ENCODE measurements at places on chromosomes 4 and X.

GRCh38 chr4:8307121-8307520 is 37.6 kb downstream of the HTRA3 start:
- DNase-seq: peak; percentile 24

- DNase-seq: no peak
Measured at GRCh38 chr4:122914938-122915337, 7.5 kb downstream of the NUDT6 start.

- no peak for DNase-seq
Measured at GRCh38 chrX:37753384-37753783, 26.5 kb upstream of the CYBB start.

GRCh38 chr4:71872767-71873415 is 89.0 kb upstream of the GC start:
- DNase-seq: no peak

DNA sequence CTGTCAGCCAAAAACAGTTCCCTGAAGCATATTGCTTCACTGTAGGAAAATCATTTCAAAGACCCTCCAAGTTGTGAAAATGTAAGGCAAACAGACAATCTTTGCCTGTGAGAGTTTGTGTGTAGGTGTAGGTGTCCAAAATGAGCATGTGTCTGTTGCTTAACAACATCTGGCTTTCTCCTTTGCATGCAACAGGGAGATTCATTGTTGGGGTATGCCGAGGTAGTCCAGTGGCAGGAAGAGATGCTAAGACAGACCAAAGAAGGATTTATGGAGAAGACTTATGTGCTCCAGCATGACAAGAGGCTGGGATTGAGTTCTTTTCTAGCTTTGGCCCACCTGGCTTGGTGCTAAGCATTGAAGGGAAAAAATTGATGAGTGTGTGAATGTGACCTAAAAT is 29.8 kb upstream of the SMAD1 start:
- DNase-seq: no peak

DNA sequence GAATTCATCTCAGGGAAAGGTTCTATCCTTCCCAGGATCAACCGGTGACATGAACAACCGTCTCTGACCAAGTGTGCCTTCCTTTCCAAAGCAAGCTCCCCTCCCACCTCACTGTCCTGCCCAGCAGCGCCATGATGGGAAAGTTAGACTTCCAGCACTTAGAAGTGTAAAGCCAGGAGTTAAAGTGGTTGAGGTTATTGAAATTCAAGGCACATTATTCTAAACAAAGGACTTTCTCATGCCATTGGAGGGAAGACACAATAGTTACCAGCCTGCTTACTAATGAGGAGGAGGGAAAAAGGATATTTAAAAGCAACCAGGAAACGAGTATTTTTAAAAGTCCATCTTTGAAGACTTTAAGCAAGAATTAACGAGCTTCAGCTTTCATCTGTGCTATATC is 96.8 kb downstream of the NSUN7 start:
- no peak for DNase-seq

GRCh38 chrX:120768254-120768653 is 107.4 kb downstream of the CT47B1 start:
- no peak for DNase-seq

- no peak for DNase-seq
Measured at GRCh38 chr4:88308587-88308986, 24.2 kb upstream of the PPM1K start.

DNA sequence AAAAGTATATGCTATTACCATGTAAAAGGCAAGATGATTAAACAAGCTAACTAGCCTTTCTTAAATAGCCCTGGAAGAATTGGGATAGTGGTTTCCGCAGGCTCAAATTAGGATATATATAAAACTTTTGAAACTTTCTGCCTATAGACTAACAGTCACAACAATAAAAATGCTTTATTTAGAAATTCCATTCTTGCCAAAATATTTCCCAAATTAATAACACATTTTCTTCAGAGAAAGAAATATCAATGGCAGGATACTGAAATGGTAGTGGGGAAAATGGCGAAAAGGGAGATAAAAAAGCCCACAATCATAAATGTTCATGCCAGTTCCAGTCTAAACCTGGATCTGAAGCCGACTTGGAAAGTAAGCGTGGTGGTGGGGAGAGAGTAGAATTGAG is 56.0 kb downstream of the MAD2L1 start:
- peak; percentile 36 for DNase-seq

DNA sequence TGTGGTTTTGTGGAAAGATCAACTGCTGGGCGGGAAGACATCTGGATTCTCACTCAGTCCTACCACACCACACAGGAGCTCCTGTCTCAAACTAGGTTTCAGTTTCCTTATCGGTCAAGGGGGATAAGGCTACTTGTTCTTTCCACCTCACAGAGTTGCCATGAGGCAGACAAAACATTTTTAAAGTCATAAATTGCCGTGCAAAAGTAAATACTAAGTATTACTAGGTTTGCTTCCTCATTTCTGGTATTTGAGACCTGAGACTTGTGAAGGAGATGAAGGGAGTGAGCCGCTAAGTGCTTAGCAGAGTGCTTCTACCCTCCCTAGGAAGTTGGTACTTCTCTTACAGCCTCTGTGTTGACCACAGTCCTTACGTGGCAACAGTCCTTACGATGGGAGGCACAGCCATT is 1.5 kb downstream of the LAP3 start:
- DNase-seq: no peak

DNA sequence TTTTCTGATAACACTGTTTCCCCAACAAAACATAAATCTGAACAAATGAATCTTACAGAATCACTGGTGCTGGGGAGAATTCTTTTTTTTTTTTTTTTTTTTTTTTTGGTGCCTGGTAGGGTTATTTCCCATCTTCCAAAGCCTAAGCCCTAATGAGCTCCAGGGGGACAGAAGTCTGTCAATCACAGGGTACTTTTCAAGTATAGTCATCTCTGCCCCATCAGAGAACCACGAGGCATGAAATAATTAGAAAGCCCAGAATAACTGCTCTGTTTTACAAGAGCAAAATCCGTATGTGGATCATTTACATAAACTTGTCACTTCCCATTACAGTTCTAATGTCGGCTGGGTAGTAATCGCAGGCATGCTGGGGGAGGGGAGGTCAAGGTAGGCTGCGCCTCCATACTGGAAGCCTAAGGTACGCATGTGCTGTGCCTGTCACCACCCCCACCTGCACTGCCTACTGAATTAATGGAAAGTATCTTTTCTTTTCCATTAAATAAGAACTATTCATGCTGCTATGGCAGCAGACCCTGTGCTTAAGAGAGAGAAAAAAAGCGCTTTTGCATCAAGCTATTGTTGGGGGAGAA is 164.7 kb upstream of the LEF1 start:
- no peak for DNase-seq

GRCh38 chr4:83089410-83090157 is 24.9 kb downstream of the PLAC8 start:
- no peak for DNase-seq

DNA sequence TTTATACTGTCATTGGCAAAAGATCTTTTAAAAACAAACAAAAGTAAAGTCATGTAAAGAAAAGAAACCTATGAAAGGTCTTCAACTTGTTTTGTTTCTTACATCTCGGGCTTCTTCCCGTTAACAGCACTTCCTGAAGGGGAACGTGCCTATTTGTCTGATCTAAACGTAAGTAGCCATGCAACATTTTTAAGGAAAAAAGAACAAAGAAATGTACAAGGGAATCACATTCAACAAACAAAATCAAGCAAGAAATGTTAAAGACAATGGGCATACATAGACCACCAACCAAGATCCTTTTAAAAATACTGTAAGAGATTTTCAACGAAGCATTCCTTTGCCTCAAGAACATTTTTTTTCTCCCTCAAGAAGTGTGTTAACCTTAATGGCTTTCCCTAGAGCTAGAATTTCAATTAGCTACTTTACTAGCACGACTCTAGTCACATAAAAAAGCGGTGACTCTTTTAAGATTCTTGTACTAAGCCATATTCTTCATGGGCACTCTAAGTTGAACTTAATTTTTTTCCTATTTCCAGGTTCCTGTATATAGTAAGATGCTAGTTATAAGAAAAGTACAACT is 112.0 kb upstream of the TTC29 start:
- no peak for DNase-seq

DNA sequence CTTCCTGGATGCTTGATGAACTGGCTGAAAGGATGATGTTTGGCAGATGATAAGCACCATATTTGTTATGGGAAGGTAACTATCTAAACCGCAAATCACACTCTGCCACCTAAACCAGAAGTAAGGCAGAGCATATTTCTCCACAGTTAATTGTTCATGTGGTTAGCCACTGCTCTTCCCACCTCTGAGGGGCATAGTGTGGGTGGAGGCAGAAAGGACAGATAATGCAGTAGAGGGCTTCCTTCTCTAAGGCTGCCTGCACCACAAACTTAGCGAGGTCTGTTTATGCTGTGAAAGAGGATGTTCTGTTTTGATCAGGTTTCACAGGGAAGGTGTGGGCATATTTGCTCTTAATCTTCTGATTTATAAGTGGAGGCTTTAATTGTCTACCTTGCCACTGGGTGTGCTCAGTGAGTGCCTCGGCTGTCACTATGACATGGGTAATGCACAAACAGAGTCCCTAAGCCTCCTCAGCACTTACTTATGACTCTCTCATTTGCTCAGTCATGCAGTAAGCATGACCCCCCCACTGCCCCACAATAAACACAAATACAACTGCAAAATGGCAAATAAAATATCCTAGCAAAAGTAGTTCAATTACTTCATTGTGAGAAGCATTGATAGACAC is 401.0 kb downstream of the TMA16 start:
- no peak for DNase-seq

DNA sequence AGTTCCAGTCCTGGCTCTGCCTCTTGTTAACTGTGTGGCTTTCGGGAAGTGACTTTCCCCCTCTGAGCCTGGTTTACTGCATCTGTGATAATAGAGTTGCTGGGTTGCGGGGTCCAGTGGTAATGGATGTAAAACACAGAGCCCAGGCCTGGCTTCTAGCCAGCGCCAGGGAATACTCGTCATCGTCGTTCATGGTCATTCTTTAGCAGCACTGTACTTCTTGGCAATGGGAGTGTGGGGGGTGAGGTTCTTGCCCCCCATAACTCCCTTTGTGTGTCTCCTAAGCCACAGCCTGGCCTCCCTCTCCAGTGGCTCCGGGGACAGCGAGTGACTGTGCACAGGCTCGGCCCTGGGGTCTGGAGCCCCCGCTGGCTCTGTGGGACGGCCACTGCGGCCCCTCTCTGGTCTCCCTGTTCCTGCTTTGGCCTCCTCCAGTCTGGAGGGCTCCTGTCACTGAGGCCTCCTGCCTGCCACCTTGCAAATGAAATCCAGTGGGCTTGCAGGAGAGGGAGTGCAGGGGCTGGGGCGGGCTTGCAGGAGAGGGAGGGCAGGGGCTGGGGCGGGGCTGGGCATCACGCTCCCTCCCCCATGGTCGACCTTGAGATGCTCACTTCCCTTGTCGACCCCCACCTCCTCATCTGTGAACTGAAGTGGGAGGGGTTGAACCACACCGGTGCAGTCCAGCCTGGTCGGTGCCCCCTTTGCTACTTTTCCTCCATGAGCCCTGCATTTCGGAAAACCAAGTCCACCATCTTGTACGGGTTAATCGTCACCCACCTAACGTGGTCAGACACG is 13.2 kb downstream of the PSAPL1 start:
- DNase-seq: peak; percentile 12

GRCh38 chrX:16788477-16788876 is 2.2 kb downstream of the TXLNG start:
- no peak for DNase-seq

DNA sequence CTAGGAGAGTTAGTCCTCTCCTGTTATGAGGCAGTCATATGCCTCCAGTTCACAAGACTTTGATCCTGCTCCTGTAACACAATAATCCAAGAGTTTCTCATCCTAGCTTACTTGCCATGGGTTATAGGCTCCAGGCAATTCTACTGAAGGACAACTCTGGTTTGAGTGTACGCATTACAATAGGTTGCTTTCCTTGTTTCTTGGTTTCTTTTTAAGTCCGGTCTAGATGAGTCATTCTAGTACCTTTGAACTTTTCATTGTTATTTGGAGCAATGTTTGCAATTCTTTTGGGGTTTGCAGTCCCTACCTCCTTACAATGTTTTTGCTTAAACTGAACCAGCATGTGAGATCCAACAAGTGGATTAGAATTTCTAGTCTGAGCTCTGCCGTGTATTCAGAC is 109.1 kb downstream of the ANAPC4 start:
- no peak for DNase-seq

- DNase-seq: no peak
Measured at GRCh38 chr4:122423246-122423645, 33.3 kb downstream of the IL2 start.

DNA sequence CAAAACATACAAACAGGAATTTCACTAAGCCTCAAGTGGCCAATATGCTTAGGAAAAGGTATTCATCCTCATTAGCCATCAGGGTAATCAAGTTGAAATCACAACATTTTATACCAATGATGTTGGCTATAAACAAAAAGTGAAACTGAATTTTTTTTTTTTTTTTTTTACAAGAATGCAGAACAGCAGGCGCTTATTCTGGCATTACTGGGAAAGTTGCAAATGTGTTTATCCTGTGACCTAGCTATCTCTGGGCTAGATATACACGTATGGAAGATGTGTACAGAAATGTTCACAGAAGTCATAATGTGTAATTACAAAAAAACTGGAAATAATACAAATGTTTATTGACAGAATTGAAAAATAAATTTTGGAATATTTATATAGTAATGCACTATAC is 1430.4 kb upstream of the TENM3 start:
- DNase-seq: no peak

DNA sequence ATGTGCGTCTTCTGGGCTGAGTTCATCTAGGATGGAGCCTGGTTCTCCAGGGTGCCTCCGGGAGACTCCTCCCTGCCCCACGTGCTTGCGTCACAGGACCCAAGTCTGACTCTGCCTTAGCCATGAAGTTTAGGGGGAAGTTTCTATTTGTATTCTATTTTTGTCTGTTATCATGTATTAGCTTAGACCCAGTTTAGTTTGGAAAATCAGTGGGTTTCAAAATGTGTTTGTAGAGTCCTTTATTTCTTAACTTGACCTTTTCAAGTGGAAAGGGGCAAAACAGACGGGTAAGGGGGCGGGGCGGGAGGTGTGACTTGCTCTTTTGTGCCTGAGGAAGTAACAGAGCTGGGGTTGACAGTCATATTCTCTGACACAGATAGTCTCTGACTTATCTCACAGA is 86.0 kb downstream of the HTT start:
- no peak for DNase-seq

GRCh38 chr4:114599231-114599902 is 760 bp downstream of the UGT8 start:
- peak; percentile 44 for DNase-seq

DNA sequence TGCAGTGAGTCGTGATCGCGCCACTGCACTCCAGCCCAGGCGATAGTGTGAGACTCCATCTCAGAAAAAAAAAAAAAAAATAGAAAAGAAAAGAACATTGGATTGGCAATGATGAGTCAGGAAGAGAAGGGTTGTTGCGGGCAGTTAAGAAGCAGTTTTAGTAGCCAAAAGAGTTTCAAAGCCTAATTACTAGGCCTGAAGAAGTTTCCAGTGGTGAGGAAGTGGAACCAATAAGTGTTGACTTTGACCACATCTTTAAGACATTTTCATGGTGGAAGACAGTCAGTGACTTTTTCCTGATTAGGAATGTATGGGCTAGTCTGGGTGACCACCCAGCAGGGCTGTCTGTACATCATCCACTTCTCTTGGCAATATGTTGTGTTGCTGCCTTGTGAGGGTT is 442.3 kb downstream of the AFF2 start:
- no peak for DNase-seq

All from left hindlimb (tissue), 1 donor.